Hematopoietic multipotent progenitor cell treated with erythropoietin and hydrocortisone succinate and interleukin-3 and kit ligand, for 8 days (in vitro differentiated cells): ENCODE measurements at places on chromosomes 12 and 14.

- peak; percentile 20 for DNase-seq
These were observed 64.1 kb upstream of the PPP4R3A start for GRCh38 chr14:91573894-91574837.

DNA sequence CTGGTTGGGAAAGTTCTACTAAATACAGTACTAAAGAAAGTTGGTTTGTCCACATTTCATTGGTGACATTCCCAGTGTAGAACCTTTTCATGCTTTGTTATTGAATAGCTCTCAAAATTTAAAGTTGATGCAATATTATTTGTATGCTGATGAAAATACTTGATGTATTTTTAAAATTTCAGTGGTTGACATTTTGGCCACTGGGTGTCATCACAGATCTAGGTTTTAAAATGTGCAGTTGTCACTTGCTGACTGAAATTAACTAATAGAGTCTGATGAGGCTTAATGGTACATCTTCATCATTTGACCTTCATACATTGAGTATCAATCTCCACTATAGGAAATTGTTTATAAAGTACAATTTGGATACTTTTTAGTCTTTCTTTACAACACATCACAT, 37.1 kb downstream of the CMAS start:
- DNase-seq, result peak; percentile 74

- no peak for DNase-seq
These were observed 5.6 kb downstream of the AGAP2 start for GRCh38 chr12:57732726-57733593.

DNA sequence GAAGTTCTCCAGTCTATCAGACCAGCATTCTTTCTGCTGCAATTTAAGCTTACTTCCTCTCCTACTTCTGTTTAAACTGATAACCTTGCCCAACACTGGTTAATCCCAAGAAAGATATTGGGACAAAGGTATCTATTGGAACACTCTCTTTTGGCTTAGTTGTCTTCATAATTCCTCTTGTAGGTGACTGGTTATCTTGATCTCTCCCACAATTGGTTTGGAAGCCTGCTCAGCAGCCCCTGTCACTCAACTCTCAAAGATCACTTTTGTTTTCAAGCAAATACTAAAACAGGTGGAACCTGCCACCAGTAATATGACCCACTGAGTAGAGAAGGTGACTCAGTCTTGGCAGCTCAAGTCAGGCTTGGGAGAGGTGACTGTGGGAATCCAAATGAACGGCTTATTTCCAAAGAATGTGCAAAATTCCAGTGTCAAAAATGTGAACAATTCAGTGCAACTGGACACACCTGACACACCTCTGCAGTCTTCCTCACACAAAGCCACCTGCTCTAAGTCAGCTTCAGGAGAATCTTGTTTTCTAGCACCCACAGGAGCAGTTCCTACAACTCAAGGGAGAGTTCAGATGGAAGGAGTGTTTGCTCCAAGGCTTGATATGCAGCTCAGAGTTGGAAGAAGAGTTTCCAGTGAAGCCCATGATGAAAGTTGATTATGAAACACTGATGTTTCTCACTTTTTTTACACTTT, 83.2 kb upstream of the SLC38A2 start:
- no peak for DNase-seq

DNA sequence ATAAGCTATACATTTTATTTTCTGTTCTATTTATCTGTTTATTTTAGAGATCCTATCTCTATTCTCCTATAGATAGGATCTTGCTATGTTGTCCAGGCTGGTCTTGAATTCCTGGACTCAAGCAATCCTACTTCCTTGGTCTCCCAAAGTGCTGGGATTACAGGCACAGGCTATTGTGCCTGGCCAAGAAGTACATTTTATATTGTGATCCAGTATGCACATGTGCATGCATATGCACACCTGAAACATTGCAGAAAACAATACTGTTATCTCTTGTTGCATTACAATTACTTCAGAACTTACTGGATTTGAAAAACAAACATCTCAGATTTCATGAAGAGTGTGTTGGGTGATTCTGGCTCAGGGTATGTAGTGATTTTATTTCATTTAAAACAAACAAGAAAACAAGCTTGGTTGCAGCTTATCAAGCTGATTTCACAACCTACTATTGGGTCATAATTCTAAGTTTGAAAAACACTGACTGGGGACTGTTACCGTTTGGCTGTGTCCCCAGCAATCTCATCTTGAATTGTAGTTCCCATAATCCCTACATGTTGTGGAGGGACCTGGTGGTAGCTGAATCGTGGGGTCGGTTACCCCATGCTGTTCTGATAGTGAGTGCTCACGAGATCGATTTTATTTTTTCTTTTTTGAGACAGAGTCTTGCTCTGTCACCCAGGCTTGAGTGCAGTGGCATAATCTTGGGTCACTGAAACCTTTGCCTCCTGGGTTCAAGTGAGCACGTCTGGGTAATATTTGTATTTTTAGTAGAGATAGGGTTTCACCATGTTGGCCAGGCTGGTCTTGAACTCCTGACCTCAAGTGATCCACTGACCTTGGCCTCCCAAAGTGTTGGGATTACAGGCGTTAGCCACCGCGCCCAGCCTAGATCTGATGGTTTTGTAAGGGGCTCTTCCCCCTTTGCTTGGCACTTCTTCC, 31.3 kb downstream of the ERC1 start:
- no peak for DNase-seq

DNA sequence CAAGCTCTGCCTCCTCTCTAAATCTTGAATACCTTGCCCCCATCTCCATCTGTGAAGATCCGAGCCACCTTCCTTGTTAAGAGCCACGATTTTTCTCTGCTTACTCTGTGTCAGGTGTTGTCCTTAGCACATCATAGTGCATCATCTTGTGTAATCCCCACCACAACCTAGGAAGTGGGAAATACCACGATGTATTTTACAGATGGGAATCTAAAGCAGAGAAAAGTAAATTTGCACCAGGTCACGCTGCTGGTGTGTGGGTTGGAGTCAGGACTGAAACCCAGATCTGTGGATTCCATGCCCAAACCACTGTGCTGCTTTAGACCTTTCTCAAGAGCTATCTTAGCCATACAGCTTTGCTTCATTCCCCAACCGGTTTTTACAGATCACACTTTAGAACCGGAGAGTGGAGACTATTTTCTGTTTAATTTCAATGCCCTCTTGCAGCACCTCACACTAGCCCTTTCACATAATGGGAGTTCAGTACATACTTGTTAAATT, 94.6 kb downstream of the PPM1A start:
- no peak for DNase-seq

- no peak for DNase-seq
These were observed 40.7 kb upstream of the TMEM263 start for GRCh38 chr12:106914796-106915634.
